ENCODE measurements at places on chromosomes 2 and 18.

- no peak for DNase-seq
These were observed 59.8 kb upstream of the IL1R1 start for GRCh38 chr2:102082571-102083392.

- DNase-seq = no peak
These were observed 94.7 kb downstream of the ARMC9 start for GRCh38 chr2:231293163-231293562.

GRCh38 chr2:141554810-141555209, 576.0 kb downstream of the LRP1B start:
- DNase-seq = peak; percentile 24

GRCh38 chr18:22932885-22933205, 283 bp upstream of the RBBP8 start:
- no peak for DNase-seq

GRCh38 chr2:182179176-182179575, 193.5 kb downstream of the PPP1R1C start:
- no peak for DNase-seq

- DNase-seq = no peak
These were observed 157.4 kb downstream of the DTNA start for GRCh38 chr18:34867520-34867919.

- no peak for DNase-seq
These were observed 559.3 kb upstream of the TNP1 start for GRCh38 chr2:217419055-217419671.

- DNase-seq = no peak
These were observed 22.5 kb upstream of the SCYGR5 start for GRCh38 chr2:227643990-227644551.

- DNase-seq = no peak
These were observed 42.4 kb downstream of the SLC14A2 start for GRCh38 chr18:45657357-45658335.

- DNase-seq = no peak
These were observed 39.5 kb upstream of the FIGN start for GRCh38 chr2:163775304-163775703.

DNA sequence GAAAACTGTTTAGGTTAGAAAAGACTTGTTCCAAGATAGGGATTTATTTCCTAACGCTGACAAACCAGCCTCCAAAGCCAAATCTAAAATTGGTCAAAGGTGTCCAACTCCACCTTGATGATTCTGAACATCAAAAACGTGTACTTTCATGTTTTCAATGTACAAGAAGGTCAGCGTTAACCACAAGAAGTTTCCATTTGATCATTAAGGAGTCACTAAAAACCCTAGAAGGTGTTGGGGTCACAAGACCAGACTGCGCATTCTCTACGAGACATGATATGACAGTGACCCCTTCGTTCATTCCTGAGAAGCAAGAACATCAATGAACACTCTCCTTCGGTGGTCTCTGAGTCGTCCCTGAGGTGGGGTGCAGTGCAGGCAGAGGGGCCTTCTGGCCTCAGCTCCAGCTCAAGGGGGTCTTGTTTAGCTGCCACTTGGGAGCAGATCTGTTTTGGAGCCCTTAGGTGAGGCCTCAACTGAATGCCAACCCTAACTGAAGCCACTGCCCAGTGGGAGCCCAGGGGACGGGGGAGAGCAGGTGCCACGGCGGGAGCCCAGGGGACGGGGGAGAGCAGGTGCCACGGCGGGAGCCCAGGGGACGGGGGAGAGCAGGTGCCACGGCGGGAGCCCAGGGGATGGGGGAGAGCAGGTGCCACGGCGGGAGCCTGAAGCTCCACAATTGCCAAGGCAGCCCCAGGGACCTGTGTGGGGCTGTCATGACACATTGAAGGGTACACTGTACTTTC, 55.2 kb downstream of the PARD6G start:
- no peak for DNase-seq

- DNase-seq = no peak
These were observed 6.3 kb upstream of the ID2 start for GRCh38 chr2:8675543-8675942.

GRCh38 chr2:222431869-222432268, 7.5 kb downstream of the SGPP2 start:
- DNase-seq = no peak

- DNase-seq = no peak
These were observed 31.9 kb downstream of the SLC66A3 start for GRCh38 chr2:11187083-11187619.

GRCh38 chr2:67389286-67389685, 7.8 kb upstream of the ETAA1 start:
- no peak for DNase-seq

GRCh38 chr2:43102366-43103092, 123.9 kb downstream of the ZFP36L2 start:
- no peak for DNase-seq

DNA sequence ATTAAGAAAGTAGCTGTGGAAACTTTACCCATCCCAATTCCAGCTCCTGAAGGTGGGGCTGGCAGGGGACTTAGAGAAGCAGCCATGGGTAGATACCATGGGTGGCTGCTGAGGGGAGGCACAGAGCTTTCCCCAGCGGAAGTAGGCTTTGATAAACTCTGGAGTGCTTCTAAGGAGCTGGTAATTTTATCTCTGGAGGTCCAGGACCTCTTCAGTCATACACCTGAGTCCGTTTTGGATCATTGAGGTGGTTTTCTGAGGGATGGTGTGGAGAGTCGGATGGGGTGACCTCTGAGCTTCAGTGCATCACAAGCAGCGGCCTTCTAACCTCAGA, 36.7 kb upstream of the BMP10 start:
- DNase-seq = no peak

DNA sequence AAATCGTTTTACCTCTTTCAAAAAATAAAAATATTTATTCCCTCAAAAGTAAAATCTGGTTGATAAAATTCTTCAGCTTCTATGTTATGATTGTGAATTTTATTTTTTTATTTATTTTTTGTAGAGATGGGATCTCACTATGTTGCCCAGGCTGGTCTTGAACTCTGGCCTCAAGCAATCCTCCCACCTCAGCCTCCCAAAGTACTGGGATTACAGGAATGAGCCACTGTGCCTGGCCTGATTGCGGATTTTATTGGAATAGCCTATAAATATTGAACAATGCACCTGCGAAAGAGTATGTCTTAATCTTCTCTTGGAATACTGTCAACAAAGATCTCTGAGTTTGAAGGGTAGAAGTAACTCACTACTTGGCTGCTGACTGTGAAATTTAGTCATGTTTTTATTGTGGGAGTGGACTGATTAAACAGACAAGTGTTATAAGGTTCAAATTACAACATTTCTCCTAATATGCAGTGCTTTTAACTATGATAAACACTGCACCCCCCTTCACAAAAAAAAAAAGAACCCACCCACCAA, 138.0 kb downstream of the AFF3 start:
- DNase-seq = no peak

DNA sequence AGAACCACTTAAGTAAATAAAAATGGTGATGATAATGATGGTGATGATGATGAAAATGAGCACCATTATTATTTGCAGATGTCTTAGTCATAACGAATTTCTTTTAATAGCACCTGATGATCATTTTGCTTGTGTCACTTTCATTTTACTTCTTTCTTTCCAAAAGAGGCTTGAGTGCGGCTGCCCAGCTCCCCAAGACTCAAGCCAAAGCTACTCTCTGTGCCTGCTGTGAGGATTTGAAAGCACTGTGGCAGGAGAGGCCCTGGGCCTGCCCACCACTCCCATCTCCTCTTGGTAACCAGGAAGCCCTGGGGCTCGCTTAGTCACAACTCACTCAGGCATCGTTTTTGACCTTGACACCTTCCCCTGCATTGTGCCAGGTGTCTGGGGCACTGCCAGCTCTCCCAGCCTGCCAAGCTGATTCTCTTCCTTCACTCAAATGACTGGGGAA, 41.2 kb downstream of the RPL37A start:
- no peak for DNase-seq

GRCh38 chr2:95306336-95306895, 9.3 kb downstream of the KCNIP3 start:
- no peak for DNase-seq

DNA sequence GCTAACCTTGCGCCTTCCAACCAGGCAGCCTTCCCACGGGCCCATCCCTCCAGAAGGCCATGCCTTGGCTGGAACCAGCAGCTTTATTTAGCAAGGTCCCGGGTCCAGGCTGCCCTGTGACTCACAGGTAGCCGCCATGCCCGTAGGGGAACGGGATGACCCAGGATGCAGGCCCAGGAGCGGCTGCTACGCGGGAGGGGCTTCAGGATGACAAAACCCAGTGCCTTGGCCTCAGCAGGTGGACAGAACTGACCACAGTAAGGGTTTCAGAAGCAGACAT, 63.3 kb downstream of the RTP5 start:
- DNase-seq = no peak

DNA sequence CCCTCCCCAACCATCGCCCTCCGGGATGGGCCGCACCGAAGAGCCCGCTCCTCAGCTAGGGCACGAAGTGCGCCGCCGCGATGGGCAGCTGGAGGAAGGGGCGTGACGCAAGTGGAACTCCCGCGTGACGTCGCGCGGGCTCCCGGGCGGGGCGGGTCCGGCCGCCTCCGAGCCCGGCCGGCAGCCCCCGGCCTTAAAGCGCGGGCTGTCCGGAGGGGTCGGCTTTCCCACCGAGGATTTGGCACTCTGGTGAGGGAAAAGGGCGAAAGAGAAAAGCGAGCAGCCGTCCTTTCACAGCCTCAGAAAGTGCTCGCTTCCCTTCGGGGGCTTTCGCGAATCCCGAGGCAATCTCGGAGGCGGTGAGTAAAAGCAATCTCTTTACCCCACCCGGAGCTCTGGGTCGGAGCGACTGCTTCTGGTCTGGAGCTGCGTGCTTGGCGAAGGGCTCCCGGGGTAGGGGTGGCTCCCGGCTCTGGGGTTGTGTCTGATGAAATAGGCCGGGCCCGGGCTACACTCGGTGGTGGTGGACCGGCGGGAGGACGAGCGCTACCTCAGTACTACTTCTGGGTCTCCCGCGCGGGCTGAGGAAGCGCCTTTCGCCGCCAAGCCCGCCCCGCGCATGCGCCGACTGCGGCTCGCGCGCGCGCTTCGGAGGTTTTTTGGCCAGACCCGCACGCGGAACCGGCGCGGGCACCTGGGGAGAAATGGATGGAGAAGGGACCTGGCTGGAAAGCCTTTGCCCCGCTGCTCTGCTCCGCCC, at the start of gene RBBP8:
Gene RBBP8 (plus strand): TSS at position 123 of the 760 bp plus-strand sequence. CDS start 3,524 bp downstream, outside the sequence.
- peak; percentile 95 for DNase-seq

GRCh38 chr18:26383454-26384270, 157.4 kb downstream of the TAF4B start:
- DNase-seq = no peak

- no peak for DNase-seq
These were observed 427.9 kb upstream of the CDH7 start for GRCh38 chr18:65322895-65323294.

DNA sequence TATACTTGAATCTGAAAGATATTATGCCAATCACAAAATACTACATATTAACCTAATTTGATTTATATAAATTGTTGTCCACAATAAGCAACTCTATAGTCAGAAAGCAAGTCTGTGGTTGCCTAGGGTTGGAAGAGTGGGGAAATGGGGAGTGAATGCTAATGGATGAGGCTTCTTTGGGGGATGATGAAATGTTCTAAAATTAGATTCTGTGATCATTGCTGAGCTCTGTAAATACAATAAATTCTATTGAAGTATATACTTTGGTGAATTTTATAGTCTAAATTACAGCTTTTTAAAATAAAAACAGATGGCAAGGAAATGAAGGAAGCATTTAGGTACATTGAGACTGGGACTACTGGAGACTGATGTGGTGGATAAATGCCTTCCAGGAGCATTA, 275.5 kb downstream of the MBD2 start:
- no peak for DNase-seq

DNA sequence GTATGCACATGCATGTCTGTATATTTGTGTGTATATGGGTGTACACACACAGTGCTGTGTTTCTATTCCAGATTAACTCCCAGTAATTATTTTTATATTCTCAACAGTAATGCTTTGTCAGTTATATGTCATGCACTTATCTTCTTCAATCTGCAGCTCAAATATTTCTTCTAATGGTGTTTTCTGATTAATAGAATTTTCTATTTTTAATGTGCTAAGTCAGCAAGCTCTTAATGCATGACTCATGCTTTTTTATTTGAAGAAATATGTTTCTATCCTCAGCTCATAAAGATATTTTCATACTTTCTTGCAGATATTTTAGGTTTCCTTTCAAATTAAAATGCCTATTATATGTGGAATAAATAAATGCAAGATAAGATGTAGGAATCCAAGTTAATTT, 59.7 kb upstream of the TMEM18 start:
- DNase-seq = no peak

DNA sequence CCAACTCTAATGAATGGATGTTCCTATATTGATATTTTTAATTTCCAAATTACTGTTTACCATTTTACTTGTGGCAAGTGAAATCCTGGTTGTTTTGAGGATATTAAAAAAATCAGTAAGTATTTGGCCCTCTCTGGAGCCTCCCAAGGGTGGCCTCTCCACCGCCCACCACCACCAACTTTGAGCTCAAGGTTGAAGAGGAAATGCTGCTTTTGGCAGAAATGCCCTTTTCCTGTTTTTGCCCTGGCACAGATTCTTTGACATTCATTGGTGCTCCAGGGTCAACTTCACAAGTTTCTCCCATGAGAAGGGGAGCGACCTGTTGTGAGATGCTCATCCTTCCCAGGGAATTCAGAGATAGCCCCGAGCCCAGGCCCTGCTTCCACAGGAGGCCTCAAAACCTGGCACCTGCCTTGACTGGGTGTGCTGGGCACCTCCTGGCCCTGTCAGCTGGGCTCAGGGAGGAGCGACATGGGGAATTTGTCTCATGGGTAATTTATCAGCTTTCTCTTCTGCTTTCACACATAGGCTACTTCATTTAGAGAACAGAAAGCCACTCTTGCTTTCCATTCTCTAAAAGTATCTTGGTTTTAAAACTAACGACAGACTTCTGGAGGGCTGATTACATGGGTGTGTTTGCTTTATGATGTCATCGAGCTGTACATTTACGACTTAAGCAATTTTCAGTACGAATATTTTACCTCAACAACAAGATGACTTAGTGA, 6.9 kb downstream of the CD8A start:
- DNase-seq = no peak

DNA sequence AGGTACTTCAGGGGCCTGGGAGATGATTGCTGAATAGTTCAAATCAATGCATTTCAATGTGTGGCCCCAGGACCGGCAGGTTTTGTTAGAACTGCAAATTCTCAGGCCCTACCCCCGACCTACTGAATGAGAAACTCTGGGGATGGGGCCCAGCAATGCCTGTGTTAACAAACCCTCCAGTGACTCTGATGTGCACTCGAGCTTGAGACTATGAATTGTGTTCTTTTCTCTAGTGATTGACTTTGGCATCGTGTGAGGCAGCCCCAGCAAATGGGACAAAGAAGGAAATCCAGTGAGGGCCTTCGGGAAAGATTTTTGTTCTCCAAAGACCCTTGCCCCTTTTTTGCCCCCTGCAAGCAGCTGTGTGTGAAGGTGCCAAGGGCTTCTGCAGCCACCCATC, 22.4 kb downstream of the ALK start:
- no peak for DNase-seq

- no peak for DNase-seq
These were observed 61.9 kb upstream of the HK2 start for GRCh38 chr2:74772046-74772445.

DNA sequence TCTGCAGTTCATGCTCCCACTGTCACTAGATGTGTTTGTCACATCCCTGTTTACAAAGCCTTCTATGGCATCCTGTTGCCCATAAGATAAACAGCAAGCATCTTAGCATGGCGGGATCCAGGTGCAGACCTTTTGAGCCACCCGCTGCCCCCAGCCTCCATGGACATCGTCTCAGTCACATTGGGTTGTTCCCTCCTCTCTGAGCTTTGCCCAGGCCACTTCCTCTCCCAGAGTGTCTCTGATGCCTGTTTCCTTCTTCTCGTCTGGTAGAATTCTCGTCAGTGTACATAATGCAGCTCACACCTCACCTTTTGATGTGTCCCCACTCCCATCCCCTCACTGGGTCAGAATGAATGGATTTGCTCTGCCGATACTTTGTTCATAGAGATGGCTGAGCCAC, 239.0 kb upstream of the APCDD1 start:
- no peak for DNase-seq

Data from KG1 (cell line).